Effector CD4-positive, alpha-beta T cell (primary cell): ENCODE measurements at places on chromosomes 3 and 15.

GRCh38 chr3:152922554-152922953 is 87.6 kb downstream of the P2RY1 start:
- DNase-seq = no peak

- no peak for DNase-seq
Observed at GRCh38 chr15:38304481-38304880, 51.8 kb downstream of the SPRED1 start.

DNA sequence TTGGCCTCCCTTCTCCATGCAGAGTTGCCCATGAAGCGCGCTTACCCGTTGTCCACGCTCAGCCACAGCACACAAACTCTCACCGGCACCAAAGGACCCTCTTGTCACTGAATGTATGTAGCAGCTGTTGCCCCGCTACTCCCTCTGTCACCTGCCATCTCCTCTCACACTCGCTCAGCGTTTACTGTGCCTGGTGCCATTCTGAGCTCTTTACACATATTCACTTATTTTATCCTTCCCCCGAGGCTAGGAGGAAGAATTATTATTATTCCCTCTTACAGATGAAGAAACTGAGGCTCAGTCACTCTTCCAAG is 41.7 kb upstream of the PRR23E start:
- no peak for DNase-seq

DNA sequence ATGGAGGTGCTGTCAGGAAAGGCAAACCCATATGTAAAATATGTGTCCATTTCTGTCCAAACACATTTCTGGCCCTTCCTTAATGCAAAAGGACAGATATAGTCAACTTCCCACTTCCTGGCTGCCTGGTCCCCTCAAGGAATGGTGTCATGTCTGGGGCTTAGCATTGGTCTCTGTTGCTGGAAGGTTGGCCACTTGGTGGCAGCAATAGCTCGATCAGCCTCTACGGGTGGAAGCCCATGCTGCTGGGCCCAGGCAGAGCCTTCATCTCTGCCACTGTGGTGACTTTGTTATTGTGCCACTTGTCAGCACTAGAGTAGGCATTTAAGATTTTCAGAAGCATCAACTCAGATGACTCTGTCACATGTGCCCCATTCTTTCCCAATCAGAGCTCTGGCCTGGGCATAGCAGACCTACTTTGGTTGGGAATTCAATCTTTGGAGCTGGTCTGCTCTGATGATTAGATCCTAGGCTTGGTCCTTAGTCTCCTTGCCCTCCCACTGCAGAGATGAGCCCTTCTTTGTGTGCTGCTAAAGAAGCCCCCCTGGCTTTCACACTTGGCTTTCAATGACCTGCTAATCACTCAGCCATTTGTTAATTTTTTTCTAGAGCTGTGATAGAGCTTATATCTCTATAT is 51.0 kb upstream of the SPSB4 start:
- peak; percentile 10 for DNase-seq

DNA sequence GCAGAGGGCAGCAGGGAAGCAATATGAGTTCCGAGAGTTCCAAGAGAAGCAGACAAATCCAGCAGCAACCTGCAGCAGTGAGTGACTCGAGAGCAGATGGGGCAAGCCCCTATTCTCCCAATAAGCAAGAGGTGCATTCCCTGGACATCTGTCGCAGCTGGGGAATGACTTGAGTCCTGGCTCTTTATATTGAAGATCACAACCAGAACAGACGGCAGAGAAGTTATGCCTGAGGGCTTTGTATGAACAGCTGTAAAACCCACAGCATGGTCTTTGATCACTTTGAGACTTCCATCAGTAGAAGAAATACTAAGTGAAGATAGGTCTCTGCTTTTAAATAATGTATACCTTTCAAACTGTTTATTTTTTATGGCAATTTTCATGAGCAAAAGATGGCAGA is 23.6 kb upstream of the C3orf22 start:
- DNase-seq = no peak

DNA sequence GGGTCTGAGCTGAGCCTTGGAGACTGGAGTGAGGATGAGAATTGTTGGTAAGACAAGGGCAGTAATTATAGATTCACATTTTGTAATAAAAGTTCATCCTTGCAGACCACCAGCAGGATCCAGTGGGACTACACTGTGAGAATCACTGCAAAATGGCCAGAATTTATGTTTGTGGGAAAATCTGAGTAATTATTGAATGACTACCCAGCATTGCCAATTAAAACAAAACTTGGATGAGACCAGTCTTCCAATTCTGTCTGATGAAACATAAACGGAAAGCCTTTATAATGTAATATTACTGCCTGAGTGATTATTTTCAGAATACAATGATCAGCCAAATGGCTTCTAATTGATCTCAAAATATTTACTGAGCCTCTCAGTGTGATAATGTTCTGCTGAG is 323.3 kb upstream of the C2CD4B start:
- DNase-seq = no peak

- no peak for DNase-seq
Observed at GRCh38 chr15:82792068-82792467, 13.8 kb downstream of the FSD2 start.

- no peak for DNase-seq
Observed at GRCh38 chr3:37279236-37279635, 104.9 kb upstream of the LRRFIP2 start.

DNA sequence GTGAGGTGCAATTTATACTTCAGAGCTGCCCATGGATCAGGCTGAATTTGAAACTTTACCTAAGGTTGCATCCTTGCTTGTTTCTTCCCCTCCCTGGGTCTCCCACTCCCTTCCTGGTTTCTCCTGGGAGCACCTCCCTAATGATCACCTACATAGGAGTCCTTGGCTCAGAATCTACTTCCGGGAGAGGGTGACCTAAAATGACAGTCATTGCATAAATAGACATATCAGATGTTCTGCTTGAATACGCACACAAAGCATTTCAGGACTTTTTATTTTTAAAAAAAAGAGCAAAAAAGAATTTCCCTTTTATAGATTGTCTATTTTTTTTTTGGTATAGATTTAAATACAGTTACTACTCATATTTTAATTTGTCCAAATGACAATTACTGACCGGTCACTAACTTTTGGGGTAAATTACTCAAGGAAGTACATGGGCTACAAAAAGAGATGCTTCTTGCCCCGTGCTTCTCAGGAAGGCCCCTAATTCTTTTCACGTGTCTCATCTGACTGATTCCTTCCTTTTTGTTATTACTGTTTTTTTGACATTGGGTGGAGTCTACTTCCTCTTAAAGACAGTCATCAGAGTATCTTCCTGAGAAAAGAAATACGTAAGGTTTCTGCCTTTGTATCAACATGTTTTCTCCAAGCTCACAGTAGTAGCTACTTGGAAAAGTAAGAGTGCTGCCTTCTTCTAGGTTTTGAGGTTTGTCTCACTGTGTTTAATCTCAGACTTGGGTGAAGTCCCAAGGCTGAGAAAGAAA is 4.9 kb upstream of the MYZAP start:
- DNase-seq = no peak

DNA sequence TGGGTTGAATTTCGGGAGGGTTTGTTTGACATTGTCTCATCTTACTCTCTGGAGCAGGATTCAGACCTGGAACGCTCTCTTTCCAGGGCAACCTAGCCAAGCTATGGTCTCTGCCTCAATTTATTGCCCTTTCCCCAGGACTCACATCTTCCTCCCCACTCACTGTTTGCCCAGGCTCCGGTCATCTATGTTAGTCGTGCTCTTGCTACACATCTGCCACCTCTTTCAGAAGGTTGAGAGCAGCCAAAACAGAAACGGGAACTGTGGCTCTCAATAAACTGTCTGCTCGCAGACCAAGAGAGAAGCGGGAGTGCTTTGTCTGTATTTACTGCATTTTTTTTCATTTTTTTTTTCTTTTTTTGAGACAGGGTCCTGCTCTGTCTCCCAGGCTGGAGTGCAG is 81.6 kb downstream of the ST6GAL1 start:
- no peak for DNase-seq

DNA sequence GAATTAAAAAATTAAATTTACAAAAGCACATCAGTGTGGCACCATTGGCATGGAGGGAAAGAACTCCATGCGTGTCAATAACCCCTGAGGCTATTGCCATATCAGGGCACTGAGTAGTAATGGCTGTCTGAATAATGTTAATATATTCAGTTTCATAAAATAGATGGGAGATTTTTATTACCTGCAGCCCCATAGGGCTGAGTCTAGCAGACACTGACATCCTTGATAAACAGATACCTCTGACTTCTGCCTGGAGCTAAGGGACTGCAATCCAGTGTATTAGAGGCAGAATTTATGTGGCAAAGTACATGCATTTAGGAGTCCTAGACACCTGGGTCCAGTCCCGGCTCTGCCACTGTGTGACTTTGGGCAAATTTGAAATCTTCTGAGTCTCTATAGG is 38.8 kb upstream of the SV2B start:
- DNase-seq = no peak

DNA sequence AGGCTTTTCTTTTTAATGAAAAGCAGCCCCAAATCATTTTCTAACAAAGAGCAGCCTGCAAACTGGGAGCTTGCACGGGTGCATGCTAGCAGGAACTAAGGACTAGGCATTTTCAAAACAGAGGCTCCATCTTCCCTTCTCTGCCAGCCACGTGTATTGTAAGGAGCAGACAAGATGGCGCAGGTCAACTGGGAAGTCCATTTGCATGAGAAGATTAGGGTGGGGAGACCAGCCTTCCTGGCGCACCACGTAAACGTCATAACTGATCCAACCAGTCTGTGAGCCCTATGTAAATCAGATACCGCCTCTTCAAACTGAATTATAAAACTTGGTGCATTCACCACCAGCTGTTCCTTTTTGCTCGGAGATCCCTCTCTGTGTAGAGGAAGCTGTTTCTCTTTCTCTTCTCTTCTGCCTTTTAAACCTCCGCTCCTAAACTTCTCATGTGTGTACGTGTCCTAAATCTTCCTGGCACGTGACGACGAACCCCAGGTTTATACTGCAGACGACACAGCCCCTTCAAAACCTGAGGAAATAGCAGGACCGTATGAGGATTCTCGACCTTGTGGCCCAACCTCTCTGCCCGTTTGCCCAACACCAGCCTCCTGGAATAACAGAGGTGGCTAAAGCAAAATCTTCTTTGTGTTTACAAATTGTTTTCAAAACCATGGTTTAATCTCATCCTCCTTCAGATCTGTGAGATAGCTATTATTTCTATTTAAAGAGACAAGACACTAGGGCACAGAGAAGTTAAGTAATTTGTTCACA is 26.4 kb upstream of the SLC30A4 start:
- no peak for DNase-seq

DNA sequence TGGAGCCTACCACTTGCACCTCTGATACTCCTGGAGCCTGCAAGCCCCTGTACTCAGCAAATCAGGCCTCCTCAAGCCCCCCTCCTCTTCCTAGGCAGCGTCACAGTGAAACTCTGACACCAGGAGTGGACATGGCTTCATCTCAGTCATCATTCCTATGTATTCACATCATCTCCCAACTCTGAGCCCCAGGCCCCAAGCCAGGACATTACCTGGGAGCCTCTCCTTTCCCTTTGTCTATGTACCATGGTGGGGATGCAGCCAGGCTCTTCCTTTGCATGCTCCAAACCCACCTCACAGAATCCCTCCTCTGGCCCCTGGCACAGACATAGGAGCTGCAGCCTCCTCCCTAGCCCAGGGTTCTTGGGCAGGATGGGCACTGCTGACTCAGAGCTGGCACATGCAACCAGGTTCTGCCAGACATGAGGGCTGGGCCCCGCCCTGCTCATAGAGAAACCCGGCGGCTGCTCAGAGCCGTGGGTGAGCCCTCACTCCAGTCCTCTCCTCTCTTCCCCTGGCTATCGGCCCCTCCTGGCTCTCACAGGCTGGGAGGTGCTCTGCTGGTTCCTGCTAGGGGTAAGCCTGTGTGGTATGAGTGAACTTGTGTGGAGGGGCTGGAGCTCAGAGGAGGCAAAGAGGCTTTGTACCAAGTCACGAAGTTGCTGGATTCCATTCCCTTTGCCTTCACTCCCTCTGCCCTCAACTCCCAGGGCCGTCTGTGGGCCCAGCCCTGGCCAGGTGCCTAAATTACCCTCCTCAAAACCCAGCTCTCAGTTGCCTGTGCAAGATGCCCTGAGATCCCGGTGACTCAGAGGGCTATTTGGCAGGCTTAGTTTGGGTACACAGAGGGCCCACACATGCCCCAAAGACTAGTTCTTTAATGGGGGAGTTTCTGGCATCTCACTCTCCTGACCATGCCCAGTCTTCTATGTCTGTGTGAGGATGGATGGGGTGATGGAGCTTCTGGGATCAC is 1.9 kb upstream of the PLCD1 start:
- DNase-seq = peak; percentile 44

DNA sequence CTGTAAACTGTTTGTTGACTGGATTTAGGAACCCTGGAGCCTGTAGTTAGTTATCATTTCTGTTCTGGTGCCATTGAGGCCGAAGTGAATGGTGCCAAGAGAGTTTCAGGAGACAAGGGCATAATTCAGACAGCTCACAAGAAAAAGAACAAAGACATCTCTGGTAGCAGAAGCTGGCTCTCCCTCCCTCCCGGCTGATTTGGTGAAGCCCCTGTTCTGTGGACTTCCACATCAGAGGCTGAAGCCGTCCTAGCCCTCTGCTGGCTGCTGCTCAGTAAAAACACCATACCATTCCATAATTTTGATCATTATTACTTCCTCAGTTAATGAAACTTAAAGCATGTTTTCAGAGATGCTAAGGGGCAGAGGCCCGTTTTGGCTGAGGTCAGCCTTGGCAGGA is 381.2 kb upstream of the WNT5A start:
- no peak for DNase-seq

DNA sequence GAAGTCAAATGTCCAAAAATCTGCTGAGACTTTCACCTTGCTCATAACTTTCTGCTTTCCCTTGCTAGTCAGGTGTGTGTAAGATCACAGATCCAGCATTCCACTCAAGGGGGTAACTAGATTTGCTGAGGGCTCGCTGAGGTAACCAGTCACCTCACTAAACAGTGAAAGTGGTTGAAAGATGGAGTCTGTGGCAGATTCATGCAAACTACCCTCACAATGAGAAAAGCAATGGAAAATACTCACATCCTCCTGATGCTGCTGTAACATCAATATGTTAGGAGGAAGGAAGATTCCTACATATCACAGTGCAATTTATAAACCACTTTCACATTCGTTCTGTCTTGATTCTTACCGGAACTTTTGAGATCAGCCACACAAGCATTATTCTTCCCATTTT is 174.3 kb upstream of the BCL6 start:
- no peak for DNase-seq
